ENCODE measurements at places on chromosomes 12 and 14.

- no peak for DNase-seq
Measured at GRCh38 chr14:34237081-34237480, 225.0 kb downstream of the SPTSSA start.

DNA sequence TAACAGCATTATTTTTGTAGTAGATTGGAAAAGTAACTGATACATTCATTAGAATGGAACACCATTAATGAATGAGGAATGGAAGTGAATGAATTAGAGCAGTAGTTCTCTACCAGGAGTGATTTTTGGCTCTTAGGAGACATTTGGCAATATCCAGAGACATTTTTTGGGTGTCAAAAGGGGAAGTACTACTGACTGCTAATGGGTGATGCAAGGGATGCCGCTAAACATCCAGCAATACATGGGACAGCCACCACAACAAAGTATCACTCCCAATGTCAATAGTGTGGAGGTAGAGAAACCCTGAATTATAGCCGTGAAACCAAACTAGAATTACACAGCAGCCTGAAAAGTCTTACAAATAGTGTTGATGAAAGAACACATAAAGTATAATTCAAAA is 1.5 kb downstream of the CHURC1 start:
- DNase-seq: no peak

DNA sequence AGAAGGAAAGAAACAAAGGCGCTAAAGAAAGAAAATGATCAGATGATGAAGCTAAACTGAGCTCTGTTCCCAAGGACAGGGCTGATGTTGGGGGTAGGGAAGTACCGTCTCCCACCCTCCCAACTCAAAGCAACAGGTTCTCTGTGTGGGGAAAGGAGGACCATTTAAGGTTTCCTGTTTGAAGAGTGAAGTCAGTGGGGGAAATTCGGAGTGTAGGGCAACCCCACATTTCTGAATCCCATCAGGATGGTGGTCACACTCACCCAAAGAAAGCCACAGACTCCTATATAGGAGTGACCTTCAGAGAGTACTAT is 131.1 kb downstream of the KSR2 start:
- no peak for DNase-seq

DNA sequence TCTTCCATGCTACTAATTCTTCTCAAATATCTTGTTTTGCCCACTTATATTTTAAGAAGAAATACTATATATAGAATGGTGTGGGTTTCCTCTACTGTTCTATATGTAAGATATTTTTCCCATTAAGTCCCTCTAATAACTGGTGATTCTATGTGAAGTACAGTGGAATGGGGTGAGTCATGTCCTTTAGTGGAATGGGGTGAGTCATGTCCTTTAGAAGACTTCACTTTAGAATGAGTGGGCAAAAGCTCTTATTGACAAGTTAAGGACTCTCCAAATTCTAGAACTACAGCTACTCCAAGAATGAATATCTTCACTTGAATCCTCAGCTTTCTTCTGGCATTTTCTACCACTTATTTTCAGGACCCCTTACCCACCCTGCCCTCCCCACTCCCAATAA is 349.9 kb downstream of the ETNK1 start:
- no peak for DNase-seq

DNA sequence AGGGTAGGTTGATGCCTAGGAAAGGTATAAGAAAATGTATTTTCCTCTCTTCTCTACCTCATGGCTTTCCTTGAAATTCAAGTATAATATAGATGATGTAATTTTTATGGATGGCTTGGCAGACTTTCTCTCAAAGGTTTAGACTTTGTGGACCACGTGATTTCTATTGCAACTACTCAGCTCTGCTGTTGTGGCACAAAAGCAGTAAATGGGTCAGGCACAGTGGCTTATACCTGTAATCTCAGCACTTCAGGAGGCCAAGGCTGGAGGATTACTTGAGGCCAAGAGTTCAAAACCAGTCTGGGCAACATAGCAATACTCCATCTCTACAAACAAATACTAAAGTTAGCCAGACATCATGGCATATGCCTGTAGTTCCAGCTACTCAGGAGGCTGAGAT is 22.0 kb downstream of the SRP54 start:
- DNase-seq: no peak

DNA sequence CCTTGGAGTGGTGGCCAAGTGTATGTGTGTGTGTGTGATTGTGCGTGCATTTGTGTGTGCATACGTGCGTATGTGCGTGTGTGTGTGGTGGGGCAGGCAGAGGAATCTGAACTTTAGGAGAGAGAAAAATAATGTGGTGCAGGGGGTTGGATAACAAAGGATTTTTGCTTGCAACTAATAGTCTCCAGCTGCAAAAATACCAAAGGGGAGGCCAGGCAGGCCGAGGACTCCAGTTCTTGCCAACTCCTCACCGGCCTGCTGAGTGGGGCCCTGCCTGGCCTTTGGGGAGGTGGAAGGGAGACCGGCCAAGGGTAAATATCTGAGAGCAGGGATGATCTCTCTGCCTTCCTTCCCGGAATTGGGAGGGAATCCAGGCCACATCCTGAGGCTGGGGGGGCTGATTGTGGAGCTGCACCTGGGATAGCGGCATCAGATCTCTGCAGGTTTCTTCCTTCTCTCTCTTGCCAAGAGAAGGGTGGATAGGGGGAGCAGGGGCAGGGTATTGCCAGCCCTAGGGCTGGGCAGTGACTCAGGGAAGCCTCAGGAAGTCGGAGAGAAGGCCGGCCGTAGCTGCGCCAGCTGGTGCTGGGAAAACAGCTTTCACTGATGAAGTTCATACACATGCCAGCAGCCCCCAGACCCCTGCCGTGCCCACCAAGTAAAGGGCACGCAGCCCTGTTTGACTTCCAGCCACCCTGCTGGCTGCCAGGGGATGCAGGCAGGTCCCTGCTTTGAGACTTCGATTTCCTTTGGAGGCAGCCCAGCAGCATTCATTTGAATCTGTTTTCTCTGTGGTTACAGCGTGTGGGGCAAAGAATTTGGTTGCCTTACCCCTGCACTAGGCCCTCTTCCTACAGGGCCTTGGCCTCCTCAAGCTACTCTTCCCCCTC is 4.6 kb upstream of the LRP1-AS start:
- no peak for DNase-seq

- DNase-seq: no peak
Measured at GRCh38 chr12:24039113-24039525, 89.6 kb upstream of the SOX5 start.
